ENCODE measurements at places on chromosomes 12 and 14. TPM values are rescaled to one million over a fixed set of nuclear protein-coding genes. Genes with fewer than 3 reads are reported as not detected.

OTUB2 gene
- polyA plus RNA-seq: 0.50 TPM

C12orf50 gene
- not detected for polyA plus RNA-seq

BHLHE41 gene
- polyA plus RNA-seq: 1.4 TPM

NEUROD4 gene
- polyA plus RNA-seq: not detected
